ENCODE measurements at places on chromosomes 13 and 19. TPM values are rescaled to one million over a fixed set of nuclear protein-coding genes. Genes with fewer than 3 reads are reported as not detected.

The GPR4 gene
- total RNA-seq, result not detected

The SMIM44 gene
- total RNA-seq, result not detected

- DNase-seq, result no peak
Measured at GRCh38 chr13:75365724-75366173, 116.2 kb downstream of the TBC1D4 start.

- DNase-seq, result no peak
Measured at GRCh38 chr13:51562011-51562671, 22.1 kb upstream of the WDFY2 start.

DNA sequence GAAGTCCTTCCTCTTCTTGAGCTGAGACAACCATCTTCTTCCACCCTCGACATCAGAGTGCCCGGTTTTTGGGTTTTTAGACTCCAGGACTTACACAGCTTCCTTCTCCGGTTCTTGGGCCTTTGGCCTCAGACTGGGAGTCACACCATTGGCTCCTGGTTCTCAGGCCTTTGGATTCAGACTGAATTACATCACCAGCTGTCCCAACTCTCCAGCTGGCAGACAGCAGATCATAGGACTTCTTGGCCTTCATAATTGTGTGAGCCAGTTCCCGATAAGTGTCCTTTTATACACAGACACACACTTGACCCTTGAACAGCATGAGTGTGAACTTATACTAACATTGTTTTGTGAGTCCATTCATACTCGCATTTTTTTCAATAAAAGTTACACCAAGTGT lies 166.0 kb upstream of the UBL3 start:
- DNase-seq, result no peak

- no peak for DNase-seq
Measured at GRCh38 chr13:73340069-73340468, 281.3 kb downstream of the KLF5 start.

GRCh38 chr13:107512551-107512950 lies 702.8 kb downstream of the LIG4 start:
- no peak for DNase-seq

DNA sequence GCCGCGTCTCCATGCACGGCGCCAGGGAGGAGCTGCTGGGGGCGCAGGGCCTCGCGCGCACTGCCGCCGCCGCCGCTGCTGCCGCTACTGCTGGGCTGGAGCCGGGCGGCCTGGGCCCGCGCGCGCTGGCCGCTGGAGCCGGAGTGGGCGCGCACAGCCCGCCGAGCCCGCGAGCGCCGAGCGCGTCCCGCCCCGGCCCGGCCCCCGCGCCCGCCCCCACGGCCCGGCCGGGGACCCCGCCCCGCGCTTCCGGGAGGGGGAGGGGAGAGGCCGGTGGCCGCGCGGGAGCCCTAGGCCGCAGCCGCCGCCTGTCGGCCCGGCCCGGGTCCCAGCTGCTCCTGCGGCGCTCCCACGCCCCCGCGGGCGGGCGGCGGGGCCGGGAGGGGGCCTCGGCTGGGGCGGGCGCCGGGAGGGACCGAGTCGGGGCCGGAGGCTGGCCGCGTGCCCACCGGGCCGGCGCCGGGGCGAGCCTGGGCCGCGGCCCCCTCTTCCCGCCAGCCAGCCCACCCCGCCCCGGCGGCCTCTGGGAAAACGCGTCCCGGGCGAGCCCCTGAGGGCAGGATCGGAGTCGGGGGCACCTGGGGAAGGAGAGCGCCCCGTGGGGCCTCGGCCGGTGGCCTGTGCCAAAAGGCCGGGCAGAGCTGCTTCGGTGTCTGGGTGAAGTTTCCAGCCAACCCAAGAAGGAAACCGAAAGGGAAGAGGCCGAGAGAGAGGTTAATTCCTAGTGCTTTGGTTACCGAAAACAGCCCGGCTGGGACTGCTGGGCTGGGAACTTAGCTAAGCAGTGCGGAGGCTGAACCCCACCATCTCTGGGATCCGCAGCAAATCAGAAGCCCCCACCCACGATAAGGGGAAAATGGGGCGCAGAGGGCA lies at the start of gene STK24:
TSS of gene STK24 (minus strand) at position 145 of the 873 bp plus-strand sequence. CDS start 321 bp downstream, outside the sequence.
- DNase-seq, result peak; percentile 90

DNA sequence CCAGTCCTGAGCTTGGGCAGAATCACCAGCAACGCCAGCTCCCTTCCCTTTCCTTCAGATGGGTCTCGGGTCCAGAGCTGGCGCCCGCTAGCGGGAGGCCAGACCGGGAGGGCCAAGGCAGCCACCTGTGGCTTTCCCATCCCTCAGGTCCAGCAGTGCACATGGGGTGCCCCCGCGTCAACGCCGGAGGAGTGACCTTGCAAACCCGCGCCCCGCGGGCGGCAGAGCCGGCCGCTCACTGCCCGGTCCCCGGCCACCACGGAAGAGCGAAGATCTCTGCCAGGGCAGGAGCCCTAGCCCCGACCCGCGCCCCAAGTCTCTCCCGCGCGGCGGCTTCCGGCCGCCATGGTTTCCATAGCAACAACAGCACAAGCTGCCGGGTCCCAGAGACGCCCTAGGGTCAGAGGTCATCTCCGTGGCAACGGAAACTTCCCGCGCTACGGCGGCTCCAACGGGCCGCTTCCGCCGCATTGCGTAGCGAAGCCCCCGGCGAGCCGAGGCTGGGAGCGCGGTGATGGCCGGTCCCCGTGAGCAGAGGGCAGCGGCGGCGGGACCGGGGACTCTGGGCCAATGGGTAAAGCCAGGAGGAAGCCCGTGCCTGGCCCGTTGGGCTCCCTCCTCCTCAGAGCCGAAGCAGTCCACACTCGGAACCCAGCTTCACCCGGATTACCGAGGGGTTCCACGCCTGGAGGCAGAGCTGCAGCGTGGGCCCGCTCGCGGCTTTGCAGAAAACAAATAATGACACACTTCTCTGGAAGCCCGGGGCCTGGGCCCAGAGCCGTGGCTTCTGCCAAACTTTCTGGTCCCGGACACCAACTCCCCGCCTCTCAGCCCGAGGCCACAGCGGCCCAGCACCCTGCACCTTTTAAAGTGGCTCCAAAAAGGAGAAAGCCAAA lies 7.4 kb downstream of the FGF14 start:
- peak; percentile 80 for DNase-seq

DNA sequence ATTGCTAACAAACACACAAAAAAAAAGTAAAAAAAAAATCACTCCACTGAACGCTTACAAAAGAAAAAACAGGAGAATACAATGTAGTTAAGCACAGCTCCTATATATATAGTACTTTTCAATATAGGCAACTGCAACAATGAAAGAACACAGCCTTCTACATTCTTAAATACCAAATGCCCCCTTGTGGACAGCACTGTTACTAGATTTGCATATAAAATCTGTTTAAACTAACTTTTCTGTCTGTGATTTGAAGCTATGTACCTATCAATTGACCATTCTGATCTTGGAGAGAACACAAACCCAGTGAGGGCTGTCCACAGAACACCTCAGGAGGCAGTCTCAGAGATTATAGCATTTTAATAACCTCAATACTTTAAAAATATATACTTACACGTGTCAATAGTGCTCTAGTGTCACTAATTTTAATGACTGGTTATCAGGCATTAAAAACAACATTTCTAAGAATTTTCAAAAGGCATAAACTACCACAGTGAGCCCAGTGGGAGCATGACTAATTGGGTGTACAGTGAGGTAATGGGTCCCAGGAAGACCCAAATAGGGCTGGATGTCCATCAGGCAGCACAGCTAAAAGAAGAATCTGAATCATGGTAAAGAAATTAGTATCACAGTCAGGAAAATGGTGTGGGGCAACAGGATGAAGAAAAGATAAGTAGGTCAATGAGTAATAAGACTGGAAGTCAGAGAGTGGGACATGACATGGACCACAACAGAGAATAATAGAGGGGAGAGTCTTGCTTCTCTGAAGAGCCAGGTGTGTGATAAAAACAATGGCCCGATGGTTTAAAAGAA lies 22.2 kb downstream of the CCDC169 start:
- peak; percentile 71 for DNase-seq

GRCh38 chr19:51789061-51789795 lies 5.7 kb upstream of the FPR3 start:
- DNase-seq, result no peak

GRCh38 chr13:73074014-73074413 lies 15.2 kb downstream of the KLF5 start:
- no peak for DNase-seq

The NECTIN2 gene
- total RNA-seq, result 134 TPM

DNA sequence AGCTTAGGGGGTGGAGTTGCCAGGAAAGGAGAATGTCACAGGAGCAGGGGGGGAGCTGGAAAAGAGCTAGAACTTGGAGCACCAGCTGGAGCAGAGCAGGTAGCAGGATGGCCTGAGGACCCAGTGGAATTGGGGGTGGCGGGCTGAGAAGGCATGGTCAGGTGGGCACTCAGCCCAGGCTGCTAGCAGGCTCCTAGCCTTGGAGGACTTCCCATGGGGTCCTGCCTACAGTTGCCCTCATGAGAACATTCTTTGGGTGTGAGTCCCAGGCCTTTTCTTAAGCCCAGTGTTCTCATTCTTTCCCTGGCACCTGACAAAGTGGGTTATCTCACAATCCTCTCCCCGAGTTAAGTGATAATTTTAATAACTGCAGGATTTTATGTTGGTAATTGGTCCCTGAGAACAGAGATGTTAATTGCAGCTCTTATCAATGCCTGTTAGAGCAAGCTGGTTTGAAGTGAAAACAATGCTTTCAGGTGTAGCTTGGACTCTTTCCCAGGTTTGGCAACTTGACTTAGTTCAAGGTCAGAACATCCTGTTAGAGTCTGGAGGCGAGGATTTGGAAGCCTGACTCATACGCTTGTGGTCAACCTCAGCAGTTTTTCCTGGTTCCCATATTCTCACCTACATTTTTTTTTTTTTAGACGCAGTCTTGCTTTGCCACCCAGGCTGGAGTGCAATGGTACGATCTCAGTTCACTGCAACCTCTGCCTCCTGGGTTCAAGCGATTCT lies 18.1 kb upstream of the OLFM4 start:
- no peak for DNase-seq

The GRIK5 gene
- total RNA-seq, result not detected

DNA sequence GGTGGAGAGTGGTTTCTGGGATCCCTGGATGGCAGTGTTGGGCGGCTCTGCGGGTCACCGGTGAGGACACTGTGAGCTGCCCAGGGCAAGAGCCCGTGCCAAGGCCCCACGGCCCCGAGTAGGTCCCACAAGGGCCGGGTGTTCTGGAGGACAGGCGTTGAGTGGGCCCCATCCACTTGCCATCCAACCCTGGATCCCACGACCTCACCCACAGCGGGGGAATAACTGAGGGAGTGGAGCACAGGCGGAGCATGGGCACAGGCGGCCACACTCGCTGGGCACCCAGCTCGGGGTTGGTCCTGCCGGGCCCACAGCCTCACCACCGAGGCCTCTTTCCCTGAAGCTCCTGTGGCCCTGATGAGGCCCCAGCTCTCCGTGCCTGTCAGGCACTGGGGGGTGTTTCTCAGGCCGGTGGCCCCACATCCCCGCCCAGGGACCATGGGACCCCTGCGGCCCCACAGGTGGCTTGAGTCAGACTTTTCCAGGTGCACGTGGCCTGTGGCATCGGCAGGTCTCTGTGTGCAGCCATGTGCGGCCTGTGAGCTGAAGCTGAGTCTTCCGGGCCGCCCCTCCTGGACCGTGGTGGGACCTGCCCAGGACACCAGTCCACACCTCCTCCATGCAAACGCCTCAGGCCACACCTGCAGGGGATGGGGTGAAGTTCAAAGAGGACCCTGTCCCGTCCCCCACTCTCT lies 16.6 kb downstream of the TMEM255B start:
- no peak for DNase-seq

- DNase-seq, result no peak
Measured at GRCh38 chr13:87677043-87677495, 5.9 kb downstream of the SLITRK5 start.

The BICRA gene
- 3.0 TPM for total RNA-seq

The TPTE2 gene
- under 0.01 TPM for total RNA-seq

The MPND gene
- total RNA-seq, result 4.3 TPM

DNA sequence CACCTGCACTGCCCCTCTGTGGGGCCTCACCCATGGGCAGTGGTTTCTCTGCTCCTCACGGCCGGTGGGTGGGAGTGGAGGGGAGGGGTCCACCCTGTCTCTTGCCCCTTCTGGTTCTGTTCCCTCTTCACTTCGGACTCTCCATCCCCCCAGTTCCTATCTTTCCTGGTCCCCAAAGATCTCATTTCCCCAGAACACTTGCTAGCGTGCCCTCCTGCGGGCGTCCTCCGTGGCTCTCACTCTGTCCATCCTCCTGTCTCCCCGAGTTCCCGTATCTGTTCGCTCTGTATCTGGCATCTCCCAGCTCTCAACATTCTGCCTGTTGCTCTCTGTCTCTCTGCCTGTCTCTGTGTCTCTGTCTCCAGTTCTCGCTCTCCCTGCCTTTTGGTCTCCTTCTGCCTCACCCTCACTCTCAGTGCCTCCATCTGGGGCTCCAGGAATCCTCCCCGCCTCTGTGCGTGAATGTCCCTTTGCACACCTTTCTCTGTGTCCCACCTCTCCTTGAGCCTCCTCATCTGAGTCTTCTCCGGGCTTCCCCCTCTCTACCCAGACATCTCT lies 363 bp downstream of the SPIB start:
- no peak for DNase-seq

DNA sequence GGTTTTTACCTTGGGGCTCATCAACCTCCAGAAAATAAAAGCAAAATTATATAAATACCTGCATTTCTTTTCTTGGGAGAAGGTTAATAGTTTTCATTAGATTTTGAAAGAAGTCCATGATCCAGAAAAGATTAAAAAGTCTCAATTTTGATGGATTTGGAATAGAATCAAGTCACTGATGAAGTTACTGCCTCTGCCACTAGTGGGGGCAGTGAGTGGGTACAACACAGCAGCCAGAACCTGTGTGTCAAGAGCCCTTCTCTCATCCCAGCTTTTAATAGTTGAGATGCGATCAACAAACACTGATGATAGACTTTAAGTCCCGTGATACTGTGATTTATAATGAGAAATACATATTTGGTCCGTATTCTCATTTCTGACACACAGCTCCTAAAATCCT lies 686.7 kb downstream of the DIAPH3 start:
- no peak for DNase-seq

GRCh38 chr19:51468545-51468920 lies 9.8 kb upstream of the CEACAM18 start:
- DNase-seq, result no peak

DNA sequence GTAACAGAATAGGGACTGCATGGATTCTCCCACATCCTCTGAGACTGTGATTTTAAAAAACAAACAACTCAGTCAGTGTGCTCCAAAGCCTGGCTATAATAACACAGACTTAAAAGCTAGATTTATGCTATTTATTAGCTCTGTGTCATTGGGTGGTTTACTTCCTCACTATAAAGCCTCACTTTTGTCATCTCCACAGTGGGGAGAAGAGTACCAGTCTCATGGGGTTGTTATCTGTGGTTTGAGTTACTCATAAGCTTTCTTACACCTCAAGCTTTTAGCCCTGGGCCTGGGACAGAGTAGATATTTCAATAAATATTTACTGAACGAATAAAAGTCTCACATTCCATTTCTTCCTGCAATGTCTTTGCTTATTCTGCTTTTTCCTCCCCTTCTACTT lies 5.3 kb downstream of the RNASEH2B start:
- DNase-seq, result peak; percentile 75

DNA sequence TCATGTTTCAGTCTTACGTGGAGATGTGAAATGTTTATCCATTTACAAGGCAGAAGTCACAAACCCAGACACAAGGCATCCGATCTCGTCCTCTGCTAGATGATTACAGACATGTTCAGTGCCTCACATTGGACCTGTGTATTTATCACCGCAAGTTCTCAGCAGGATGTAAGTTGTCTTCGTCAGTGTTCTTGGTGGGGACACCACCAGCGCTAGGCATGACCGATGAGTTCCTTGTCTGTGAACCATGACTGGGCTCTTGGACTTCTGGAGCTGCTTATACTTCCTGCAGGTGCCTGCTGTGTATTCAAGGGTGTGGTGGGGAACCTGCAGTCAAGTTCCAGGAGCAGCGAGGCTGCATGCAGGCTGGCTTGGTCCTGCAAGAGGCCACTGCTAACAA lies 105.4 kb downstream of the URI1 start:
- no peak for DNase-seq

The SIPA1L3 gene
- total RNA-seq, result 19.0 TPM

GRCh38 chr19:1163283-1163933 lies 10.7 kb downstream of the SBNO2 start:
- DNase-seq, result no peak
